Activated naive CD8-positive, alpha-beta T cell treated with anti-CD3 and anti-CD28 coated beads, Interleukin-2, amount 50 U/mL, for 16 hours (primary cell): ENCODE measurements at places on chromosomes 5 and 9.
A peak's percentile ranks its signal among the peaks of the same experiment; 100 is the strongest.

DNA sequence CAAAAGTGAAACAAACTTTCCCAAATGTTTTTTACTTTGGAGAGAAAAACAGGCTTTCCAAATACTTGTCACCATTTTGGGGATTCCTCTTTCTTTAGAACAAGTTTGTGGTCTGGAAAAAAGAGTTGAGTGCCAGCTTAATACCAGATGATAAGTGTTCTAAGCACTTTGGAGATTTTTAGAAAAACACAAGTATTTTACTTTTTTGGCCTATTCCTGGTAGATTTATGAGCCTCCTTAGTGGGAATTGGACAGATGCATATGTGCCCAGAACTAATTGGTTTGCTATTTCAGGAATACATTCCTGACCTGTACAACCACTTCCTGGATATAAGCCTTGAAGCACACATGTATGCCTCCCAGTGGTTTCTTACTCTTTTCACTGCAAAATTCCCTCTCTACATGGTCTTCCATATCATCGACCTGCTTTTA is 40.5 kb downstream of the GPR21 start:
- DNase-seq: no peak

DNA sequence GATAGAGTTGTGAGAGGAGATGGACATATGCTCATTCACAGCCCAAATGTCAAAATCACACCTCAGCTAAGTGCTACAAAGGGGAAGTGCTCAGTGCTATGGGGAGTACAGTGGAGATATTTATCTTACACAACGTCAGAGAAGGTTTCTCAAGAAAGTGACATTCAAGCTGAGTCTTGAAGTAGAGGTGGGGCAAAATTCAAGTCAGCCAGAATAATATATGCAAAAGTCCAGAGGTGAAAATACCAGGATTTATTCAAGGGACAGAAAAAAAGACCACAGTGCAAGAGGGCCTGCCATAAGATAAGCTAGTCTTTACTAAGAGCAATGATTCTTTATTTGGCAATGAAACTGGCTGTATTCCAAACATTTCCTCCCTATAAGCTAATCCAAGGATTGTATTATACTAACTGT is 327.8 kb upstream of the PIK3R1 start:
- DNase-seq: no peak

DNA sequence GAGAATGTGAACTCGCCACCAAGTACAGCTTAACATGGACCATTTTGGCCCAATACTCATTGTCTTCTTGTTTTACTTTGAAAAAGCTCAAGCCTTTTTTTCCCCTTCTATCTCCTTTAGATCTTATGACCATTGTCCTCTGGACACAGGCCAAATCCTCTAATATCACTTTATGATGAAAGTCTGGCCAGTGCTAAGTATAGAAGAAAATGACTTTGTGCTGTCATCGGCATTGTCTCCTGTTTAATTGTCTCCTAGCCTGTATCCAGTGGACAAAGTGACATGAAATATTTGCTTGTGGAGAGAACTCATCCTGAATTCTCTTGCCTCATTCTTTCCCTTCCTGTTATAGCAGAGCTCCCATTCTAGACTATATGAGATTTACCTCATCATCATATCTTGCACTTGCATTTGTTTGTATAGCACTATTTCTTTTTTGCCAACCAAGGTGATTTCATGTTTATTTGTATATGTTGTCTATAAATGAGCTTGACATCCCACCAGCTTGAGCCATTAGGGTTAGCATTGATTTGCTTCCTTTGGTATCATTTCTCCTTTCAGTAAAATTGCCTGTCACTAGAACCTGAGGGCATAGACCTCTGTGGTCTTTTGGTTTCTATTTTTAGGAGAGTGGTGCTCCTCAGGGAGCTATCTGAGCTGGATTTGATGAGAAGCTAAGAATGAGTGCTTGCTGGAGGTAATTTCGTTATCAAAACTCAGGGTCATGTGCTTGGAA is 18.8 kb upstream of the TNFAIP8 start:
- no peak for DNase-seq

- DNase-seq: no peak
These were observed 1.7 kb upstream of the DPH7 start for GRCh38 chr9:137580209-137580953.

DNA sequence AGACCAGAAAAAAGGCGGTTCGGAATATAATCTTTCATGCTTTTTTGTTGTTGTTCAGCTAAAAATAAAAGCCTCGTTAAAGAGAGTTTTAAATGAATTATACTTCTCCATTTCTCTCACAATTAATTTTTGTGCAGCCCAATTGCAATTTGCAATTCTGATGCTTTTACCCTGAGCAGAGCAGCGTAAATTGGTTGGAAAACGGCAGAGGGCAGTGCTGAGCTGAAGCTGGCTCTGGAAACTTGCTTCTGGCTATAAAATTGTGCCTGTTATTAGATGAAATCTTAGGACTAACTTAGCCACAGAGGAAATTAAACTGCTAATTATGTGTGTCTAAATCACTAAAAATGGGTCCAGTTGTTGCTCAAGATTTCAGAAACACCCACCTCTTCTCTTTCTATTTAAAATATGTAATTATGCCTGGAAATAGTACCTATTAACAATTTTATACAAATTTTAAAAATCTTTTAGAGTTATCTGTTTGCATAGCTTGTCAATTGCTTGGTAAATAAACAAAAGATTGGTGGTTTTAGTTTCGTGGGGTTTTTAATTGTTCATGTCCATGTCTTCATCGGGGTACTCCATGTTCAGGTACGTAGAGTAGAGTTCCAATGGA is 441.8 kb upstream of the TLE4 start:
- no peak for DNase-seq

GRCh38 chr5:107023732-107024131 is 647.0 kb downstream of the EFNA5 start:
- DNase-seq: no peak

- DNase-seq: no peak
These were observed 58.7 kb upstream of the SPATA31C2 start for GRCh38 chr9:88197016-88197415.

GRCh38 chr5:159316519-159317383 is 13.5 kb downstream of the IL12B start:
- peak; percentile 12 for DNase-seq

DNA sequence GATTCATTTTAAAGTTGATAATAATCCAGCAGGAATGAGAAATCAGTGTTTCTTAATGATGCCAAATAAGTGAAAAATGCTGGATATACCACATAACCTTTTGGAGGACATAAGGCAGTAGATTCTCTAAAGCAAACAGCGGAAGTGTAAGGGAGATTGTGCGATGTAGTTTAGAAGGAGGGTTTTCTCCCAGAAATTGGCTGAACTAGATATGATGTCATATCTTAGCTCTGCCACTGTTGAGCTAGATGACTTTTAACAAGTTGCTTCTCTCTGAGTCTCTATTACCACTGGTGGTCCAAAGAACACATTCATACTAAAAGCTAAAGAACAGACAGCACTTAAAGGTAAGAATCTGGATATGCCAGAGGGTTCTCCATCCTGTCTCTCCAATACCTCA is 107.0 kb downstream of the NR6A1 start:
- DNase-seq: no peak

GRCh38 chr5:53201746-53202145 is 92.2 kb upstream of the MOCS2 start:
- DNase-seq: no peak

GRCh38 chr5:38208782-38209378 is 49.5 kb upstream of the EGFLAM start:
- DNase-seq: no peak

GRCh38 chr9:16726718-16727451 is 143.6 kb downstream of the BNC2 start:
- no peak for DNase-seq

DNA sequence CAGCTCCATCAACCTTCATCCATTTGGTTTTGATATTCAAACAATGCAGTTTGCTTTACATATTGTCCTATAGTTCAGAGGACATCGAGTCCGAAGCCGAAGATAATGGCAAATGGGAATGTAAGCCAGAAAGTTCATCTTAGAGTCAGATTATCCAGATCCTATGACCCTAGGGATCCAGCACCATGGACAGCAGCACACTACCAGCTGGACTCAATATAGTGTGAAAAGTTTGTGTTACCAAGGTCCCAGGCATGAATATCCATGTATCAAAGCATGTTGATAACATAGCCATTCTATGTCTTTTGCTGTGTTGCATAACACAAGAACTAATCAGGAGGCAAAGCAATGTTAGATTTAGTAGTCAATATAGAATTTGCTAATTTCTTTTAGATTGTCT is 46.3 kb downstream of the FSTL4 start:
- no peak for DNase-seq

DNA sequence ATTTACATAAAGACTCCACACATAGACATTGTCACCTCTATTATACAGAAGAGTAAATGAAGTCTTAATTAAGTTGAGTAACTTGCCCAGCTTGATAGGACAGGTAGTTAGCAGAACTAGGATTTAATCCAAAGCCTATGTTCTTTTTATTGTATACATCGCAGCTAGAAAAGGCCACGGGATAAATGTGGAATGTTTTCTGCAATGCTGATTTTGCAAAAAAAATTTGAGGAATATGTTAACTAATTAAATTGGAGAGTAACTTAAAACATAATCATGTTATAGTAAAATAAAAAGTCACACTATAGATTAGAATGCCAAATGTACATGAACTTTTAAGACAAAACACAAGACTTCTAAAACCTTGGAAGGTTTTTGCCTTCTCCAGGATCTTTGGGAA is 41.1 kb downstream of the POLK start:
- no peak for DNase-seq

- no peak for DNase-seq
These were observed 98.4 kb downstream of the ADGRV1 start for GRCh38 chr5:90657030-90657429.
